ENCODE measurements at places on chromosomes 1 and 21.
A peak's percentile ranks its signal among the peaks of the same experiment; 100 is the strongest.

DNA sequence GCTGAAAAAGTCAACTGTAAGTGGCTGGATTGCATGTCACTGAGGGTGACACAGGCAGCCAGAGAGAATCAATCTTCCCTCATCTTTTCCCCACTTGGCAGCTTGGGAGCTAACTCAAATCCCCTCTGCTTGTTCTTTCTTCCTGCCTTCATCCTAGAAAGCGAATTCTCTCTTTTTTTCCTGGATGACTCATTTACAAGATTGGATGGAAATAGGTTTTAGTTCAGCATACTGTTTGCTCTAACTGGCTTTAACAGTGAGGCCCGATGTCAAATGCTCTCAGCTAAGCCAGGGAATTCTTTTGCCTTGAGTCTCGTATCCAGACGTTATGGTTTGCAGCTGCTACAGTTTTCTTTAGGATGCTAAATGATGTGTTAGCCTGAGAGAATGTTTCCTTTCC, 72.7 kb downstream of the HUNK start:
- DNase-seq, result no peak

GRCh38 chr1:240237305-240237721, 145.6 kb downstream of the FMN2 start:
- no peak for DNase-seq

GRCh38 chr1:38179483-38179882, 132.9 kb upstream of the POU3F1 start:
- DNase-seq, result no peak

- DNase-seq, result no peak
Measured at GRCh38 chr1:46585312-46585938, 18.6 kb downstream of the MKNK1 start.

DNA sequence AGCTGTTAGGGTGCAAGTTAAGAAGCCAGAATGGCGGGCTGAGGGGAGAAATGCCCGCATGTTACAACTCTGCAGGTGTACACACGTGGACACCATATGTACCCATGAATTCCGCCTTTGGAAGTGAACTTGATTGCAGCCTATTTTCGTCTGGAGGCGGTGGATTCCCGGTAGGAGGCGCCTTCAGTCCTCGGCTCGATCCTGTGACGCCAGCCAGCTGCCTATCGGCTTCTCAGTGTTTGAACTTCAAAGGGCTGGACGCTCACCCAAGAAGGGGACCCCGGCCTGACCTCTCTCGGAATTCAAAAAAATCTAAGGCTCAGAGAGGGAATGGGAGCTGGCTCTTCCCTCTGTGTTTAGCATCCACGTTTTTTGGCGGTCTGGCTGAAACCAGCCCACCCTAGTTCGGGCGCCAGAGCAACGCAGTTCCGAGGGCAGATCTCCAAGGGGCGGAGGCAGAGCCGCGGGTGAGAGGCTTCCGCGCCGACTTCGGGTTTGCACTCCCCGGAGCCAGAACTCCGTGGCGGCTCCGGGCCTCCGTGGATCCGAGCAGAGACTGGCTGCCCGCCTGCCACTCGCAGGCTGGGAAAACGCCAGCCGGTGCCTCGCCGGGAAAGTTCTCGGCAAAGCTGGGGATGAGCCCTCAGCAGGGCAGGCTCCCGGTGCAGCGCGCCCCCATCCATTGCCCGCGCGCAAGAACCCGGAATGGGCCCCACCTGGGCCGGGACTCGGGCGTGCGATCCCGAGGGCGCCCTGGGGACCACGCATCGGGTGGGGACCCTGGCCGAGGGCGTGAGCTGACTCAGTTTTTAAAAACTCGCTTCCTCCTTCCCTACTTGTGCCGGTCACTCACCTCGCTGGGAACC, 996 bp upstream of the TMEM51 start:
- DNase-seq, result peak; percentile 42

GRCh38 chr1:225834417-225835329, 24.7 kb downstream of the EPHX1 start:
- DNase-seq, result no peak

GRCh38 chr1:41623736-41624135, 139.3 kb upstream of the EDN2 start:
- no peak for DNase-seq

GRCh38 chr1:26459573-26460031, 12.6 kb upstream of the HMGN2 start:
- no peak for DNase-seq

DNA sequence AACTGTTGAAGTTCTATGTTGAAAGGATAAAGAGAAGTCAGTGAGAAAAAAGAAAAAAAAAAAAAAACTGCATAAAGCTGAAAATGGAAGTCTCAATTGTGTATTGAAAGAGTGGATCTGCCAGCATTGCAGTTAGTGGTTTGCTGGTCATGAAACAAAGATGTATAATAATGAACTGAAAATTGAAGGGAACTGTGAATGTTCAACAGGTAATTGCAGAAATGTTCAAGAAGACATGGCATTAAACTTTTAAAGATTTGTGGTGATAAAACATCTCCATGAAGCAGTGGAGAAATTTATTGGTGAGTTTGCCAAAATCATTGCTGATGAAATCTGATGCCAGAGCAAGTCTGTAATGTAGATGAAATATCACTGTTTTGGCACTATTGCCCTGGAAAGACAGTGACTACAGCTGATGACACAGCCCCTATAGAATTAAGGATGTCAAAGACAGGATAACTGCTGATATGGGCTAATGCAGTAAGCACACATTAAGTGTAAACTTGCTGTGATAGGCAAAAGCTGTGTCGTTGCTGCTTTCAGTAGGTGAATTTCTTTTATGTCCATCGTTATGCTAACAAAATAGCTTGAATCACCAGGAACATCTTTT, 71.0 kb downstream of the RD3 start:
- DNase-seq, result no peak
